Activated CD4-positive, CD25-positive, alpha-beta regulatory T cell (primary cell): ENCODE measurements at places on chromosomes 4 and X.

- DNase-seq = no peak
Measured at GRCh38 chr4:184322328-184323025, 104.8 kb upstream of the ENPP6 start.

GRCh38 chr4:86155766-86156165, 204.1 kb downstream of the MAPK10 start:
- no peak for DNase-seq

DNA sequence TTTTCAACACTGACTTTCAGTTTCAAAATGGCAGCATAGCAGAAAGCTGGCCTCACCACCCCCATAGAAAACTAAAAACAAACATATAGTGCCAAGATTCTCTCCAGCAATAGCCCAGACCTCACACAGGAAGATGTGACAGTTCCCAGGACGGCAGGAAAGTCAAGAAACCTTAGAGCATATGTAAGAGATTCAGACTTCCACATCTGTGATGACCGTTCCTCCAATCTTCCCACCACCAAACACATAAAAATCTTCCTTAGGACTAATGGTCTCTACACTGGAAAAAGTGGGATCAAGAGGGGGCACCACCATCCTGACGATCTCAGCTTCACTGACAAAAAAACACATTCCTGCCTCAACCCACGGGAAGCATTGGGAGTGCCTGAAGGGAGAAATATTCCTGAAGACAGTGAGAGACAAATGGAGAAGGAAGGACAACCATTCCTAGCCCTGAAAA, 134.1 kb upstream of the CPXCR1 start:
- DNase-seq = no peak

- no peak for DNase-seq
Measured at GRCh38 chr4:32030406-32030805, 1310.2 kb downstream of the PCDH7 start.

- DNase-seq = no peak
Measured at GRCh38 chr4:949656-950055, 17.4 kb downstream of the TMEM175 start.

GRCh38 chrX:127390316-127390715, 570.8 kb downstream of the PRR32 start:
- no peak for DNase-seq

- no peak for DNase-seq
Measured at GRCh38 chr4:68283714-68284113, 38.2 kb upstream of the TMPRSS11B start.

GRCh38 chr4:72690771-72691170, 121.8 kb upstream of the ADAMTS3 start:
- no peak for DNase-seq

- no peak for DNase-seq
Measured at GRCh38 chr4:8326206-8326605, 56.7 kb downstream of the HTRA3 start.

- DNase-seq = no peak
Measured at GRCh38 chrX:119655125-119655524, 37.8 kb downstream of the SEPTIN6 start.

DNA sequence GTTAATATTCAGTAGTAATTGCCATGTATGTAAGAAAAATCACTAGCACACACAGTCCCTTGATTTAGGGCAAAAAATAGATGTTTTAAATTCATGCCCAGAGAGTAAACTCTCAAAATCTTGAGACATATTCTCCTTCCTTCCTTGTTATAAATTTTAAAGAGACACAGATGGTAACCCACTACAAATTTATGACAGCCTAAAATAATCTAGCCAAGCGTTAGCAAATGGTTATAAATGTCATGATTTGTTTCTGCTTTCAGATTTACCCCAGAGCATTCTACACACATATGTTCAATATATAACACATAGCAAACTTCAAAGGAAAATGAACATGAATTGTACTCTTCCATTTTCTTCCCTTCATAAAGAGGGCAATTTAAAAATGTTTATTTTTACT, 540.3 kb downstream of the TLL1 start:
- DNase-seq = no peak

- no peak for DNase-seq
Measured at GRCh38 chrX:109990582-109991276, 12.2 kb upstream of the TMEM164 start.

DNA sequence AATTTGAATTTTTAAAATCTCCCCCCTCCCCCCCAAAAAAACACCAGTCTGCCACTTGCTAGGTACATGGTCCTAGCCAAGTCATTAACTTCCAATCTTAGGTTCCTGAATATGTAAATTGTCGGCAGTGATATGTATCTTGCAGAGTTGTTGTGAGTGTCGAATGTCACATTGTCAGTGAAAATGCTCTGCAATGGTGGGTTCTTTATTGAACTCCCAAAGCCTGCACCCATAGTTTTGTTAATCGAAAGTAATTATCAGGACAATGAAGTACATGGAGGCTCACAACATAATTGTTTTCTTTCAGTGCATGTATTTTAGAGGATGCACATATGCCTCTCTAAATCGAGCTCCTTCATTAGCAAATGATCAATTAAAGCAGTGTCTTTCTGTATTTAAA, 185.6 kb upstream of the S100G start:
- DNase-seq = no peak

DNA sequence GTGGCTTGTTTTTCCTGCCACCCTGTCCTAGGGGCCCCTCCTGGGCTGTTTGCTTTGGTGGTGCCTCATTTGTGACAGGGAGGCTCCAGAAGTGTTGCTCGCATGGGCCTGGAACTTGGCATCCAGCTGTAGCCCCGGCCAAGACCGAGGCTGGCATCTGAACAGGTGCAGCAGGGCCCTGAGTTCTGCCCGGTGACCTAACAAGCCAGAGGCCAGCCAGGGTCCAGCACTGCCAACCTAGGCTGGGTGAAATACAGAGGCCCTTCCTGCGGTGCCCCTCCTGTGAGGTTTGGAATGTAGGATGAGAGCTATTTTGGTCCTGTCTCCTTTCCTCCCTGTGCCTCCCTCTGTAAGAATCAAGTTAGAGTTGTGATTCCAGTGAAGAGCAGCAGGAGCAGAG, 58.5 kb downstream of the STARD8 start:
- no peak for DNase-seq

DNA sequence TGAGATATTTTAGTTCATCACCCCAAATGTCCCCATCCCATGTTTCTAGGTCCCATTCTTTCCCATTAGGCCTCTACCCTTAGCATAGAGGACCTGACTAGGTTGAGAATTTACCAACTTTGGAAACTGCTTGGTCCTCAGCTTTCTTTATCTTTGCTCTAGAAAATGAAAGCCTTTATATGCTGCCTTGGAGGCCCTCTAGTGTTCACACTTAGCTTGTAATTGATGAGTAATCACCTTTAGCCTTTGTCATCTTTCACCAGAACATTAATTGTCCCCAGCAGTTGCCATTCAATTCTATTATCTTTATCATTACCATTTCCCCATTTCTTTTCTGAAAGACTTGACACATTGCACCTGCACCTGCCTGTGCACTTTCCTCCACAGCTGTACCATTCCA, 589.2 kb upstream of the NR3C2 start:
- no peak for DNase-seq

DNA sequence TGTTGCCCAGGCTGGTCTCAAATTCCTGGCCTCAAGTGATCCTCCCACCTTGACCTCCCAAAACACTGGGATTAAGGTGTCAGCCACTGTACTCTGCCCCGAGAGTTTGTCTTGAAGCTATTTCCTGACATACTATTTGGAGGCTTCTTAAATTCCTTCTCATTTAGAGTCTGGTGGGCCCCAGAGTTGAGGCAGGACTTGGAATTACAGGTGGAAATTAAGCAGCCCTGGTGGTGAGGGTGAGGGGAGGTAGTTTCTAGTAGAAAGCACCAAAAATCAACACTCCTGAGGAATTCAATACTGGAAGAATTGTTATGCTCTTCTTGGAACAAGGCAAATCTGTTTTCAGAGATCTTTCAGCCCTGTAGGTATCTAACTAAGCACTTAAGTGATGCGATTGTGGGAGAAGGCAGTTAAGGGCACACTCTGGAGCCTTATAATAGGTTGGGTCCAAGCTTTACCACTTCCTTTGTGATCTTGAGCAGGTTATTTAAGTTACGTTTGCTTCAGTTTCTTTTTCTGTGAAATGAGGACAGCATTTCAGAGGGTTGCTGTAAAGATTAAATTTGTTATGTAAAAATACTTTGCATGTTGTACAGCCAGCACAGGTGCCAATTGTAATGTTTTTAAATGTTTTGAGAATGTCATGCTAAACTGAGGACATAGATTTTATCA, 200.7 kb downstream of the SOWAHB start:
- no peak for DNase-seq

- no peak for DNase-seq
Measured at GRCh38 chr4:81319657-81320056, 104.6 kb upstream of the PRKG2 start.

DNA sequence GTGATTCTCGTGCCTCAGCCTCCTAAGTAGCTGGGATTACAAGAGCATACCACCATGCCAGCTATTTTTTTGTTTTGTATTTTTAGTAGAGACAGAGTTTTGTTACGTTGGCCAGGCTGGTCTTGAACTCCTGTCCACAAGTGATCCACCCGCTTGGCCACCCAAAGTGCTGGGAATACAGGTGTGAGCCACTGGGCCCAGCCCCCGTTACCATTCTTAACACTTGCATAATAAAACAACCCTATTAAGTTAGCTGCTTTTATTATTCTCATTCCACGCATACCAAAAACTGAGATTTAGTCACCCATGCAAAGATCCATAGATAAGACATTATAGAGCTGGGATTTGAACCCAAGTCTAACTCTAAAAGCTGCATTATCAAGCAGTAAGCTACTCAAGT, 6.0 kb upstream of the TEX13A start:
- DNase-seq = no peak

- DNase-seq = no peak
Measured at GRCh38 chr4:119116021-119116420, 19.6 kb upstream of the MYOZ2 start.

DNA sequence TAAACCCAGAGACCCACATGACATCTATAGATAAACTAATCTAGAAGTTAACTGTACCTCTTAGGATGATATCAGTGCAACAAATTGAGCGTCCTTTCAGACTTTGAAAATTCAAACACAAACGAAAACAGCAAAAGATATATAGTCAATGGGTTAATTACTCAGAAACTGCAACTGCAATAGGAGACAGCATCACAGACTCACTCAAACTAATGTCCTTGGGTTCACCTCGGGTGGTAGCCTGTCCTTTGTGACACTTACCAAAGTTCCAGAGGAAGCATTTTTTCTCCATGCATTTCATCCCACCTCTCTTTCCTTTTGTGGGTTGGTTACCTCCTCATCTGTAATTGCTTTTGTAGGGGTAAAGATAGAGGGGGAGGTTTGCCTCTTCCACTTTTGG, 9.7 kb downstream of the GC start:
- no peak for DNase-seq

DNA sequence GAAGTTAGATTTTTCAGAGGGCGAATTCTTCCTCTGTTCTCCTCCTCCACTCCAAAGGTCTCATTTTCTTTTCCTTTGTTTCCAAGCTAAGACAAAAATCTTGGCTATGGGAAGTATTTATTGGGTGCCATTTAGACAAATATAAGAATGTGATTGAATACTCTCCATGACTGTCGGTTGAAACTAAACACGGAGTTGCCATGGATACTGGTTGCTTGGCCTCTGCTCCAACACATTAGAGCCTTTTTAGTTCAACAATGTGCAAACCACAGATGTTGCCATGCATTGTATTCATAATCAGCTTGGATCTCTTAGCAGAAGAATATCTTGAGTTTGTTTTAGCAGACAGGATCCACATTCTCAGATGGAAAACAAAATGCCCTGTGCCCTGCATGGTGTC, 366.5 kb upstream of the LCORL start:
- DNase-seq = no peak

- no peak for DNase-seq
Measured at GRCh38 chr4:1583859-1584258, 100.3 kb downstream of the FAM53A start.

GRCh38 chr4:36241771-36242170, 2.5 kb downstream of the ARAP2 start:
- DNase-seq = no peak

- DNase-seq = no peak
Measured at GRCh38 chrX:3589474-3589873, 124.0 kb downstream of the PRKX start.

DNA sequence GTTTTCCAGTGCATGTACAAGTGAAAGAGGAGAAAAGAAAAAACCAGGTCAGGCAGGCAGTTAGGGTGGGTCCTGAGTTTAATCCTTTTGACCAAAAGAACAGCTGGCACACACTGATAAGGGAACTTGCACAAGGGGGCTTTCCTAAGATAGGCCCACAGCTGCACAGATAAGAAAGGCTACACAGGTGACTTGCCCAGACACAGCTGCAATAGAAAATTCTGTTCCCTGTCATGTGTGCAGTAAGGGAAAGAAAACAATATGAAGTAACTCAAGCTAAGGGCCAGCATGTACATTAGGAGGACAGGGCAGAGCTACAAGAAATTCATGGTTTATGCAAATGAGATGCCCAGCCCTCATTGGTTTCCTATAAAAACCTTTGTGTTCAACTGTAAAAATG, 32.9 kb downstream of the LUZP4 start:
- no peak for DNase-seq

- no peak for DNase-seq
Measured at GRCh38 chrX:41734530-41734929, 10.5 kb downstream of the GPR82 start.

DNA sequence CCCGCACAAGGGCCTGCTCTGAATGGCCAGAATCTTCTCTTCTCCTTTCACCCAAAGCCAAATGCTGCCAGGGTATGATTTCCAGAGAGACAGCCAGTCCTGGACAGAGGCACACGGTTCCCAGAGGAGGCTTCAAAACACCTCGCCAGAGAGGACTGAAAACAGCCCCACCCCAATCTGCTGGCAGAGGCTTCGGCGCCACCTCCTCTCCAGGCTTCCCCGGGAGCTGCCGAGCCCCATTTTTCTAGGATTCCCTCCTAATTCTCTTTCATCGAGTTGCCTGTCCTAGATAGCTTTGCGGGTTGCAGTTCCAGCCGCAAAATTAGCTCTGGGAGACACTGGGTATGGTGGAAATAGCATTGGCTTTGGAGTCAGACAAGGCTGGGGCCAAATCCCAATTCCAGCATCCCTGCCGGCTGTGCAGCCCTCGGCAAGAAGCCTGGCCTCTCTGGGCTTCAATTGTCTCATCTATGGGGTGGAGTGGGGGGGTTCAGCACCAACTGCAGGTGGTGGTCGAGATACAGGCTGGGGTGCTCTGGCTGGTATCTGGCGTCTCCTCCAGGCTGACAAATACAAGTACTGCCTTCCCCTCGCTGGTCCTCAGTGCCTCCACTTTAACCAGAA, 22.6 kb downstream of the PPP2R2C start:
- no peak for DNase-seq

- no peak for DNase-seq
Measured at GRCh38 chr4:140662082-140662869, 93.5 kb upstream of the UCP1 start.
